ENCODE measurements at places on chromosomes 4 and X.

DNA sequence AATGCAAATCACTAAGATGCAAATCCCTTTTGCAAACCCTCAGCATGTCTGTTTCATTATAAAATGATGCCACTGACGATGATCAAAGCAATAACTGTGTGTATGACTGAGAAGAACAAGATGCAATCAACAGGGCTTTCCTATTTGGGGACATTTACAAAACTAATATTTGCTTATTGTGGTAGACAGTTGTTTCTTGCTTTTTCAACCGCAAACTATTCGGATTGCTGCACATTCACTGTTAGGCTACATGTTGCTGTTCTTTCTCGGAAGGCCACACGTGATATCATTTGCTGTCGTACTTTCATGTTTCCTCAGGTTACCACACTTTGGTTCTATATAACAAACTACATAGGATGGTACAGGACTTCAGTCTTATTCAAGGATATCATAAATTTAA is 49.8 kb downstream of the NPY5R start:
- DNase-seq, result no peak

GRCh38 chr4:124703154-124703553 is 9.4 kb downstream of the ANKRD50 start:
- DNase-seq, result no peak

GRCh38 chr4:168353746-168354145 is 35.2 kb upstream of the DDX60 start:
- DNase-seq, result no peak

DNA sequence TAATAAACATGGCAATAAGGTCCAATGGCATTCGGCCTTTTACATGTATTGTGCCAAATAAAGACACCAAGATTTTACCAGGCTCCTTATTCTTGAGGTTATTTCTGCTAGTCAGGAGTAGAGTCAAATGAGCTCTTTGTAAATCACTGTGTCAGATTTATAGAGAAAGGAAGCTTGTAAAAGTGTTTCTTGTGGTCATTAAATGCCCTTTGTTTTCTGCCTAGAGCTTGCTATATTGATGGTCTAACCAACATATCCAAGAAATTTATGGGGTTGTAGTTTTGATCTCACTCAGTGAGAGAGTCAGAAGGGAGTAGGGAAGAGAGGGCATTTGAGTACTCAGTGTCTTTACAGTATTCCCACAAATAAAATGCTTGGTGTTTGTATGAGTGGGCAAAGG is 86.2 kb upstream of the FRMPD4 start:
- DNase-seq, result no peak

GRCh38 chrX:10167573-10167972 is 10.8 kb downstream of the CLCN4 start:
- no peak for DNase-seq

DNA sequence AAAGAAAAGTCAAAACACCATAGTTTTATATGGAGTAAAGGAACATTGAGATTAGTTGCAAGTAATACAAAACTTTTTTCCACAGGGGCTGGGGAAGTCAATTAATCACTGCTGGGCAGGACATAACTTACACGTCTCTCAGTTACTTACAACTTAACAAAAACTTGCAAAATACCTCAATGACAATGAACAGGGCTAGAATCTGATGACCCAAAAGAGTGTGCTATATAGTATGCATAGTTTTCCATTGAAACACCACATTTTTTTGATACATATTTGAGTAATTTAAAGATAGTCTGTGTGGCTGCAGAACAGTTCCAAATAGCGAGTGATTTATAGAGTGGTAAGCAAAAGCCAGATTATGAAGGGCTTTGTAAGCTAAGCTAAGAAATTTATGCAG is 172.3 kb upstream of the TRPC5 start:
- no peak for DNase-seq

- no peak for DNase-seq
Measured at GRCh38 chrX:83819304-83819703, 41.6 kb upstream of the CYLC1 start.

GRCh38 chrX:110245011-110245410 is 72.9 kb downstream of the AMMECR1 start:
- DNase-seq, result no peak

DNA sequence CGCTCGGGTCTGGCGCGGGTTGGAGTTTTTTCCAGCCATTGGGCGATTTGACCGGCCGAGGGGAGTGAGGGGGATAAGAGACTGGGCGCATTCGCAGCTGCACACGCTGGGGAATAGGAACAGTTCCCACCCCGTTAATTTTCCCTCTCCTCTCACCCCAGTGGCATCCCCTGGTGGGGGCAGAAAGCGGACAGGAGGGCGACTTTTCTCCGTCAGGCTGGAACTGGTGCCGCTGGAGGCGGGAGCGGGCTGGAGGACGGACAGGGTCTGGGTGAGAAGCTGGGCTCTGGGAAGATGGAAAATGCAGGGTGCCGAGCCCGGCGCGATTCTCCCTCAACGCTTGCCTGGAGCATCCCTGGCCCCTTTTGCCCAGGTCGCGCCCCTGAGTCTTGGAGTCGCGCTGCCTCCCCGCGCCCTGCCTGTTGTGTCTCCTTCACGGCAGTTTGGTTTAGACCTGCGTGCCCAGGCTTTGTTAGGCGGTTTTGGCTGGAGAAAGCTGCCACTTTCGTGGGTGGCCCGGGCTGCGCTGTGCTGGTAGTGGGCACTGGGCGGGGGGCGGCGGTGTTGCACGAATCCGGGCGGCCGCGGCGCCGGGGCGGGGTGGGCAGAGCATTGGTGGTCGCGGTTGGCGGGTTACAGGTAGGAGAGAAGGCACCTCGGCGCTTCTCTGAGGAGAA is 2.0 kb downstream of the ADGRL3 start:
- DNase-seq, result peak; percentile 2

DNA sequence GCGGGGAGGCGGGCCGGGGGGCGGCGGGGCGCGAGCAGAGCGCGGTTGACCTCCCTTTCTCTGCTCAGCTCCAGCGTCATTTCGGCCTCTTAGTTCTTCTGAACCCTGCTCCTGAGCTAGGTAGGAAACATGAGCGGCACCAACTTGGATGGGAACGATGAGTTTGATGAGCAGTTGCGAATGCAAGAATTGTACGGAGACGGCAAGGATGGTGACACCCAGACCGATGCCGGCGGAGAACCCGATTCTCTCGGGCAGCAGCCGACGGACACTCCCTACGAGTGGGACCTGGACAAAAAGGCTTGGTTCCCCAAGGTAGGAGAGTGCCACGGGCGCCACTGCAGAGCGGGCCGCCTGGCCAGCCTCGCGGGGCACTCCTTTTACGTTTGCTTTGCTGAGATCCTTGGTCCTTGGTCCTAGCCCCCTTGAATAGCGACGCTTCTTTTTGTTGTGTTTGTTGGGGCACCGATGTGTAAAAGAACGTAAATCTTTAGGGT is at the start of gene HTATSF1:
Gene HTATSF1 (plus strand): TSS at position 37 of the 497 bp plus-strand sequence. CDS start 93 bp downstream, at position 130.
- no peak for DNase-seq

GRCh38 chrX:49919617-49920016 is 2.8 kb upstream of the CLCN5 start:
- DNase-seq, result peak; percentile 4

- DNase-seq, result no peak
Measured at GRCh38 chr4:105751718-105752299, 43.2 kb downstream of the GSTCD start.

GRCh38 chr4:61446941-61447340 is 246.8 kb downstream of the ADGRL3 start:
- DNase-seq, result no peak

DNA sequence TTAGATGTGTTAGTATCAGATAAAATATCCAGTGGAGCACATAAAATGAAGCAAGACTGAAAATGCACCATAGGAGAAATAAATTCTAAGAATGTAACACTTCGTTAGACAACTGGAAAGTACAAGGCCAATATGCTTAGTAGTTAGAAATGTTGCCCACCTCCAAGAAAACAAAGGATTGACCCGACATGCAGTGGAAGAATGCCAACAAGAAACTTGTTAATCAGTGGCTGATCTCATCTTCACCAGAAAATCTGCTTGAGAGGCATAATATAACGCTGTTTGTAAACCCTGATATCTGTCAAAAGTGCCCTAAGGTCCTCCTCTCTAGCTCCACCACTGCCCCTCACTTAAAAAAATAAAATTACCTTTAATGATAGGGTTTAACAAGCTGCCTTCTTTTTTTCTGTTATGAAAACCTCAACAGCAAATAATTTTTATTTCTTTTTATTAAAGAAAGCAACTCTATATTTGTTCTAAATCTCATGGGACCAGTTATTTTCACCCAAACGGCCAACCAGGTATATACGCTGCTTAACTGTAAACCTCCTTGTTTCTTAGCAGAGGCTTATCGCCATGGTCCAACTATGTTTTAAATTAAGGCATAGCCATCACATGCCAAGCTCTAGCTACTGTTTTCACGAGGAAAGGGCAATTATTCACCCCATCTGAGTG is 1.8 kb downstream of the RASGEF1B start:
- no peak for DNase-seq

- no peak for DNase-seq
Measured at GRCh38 chr4:62460329-62460728, 1260.2 kb downstream of the ADGRL3 start.

DNA sequence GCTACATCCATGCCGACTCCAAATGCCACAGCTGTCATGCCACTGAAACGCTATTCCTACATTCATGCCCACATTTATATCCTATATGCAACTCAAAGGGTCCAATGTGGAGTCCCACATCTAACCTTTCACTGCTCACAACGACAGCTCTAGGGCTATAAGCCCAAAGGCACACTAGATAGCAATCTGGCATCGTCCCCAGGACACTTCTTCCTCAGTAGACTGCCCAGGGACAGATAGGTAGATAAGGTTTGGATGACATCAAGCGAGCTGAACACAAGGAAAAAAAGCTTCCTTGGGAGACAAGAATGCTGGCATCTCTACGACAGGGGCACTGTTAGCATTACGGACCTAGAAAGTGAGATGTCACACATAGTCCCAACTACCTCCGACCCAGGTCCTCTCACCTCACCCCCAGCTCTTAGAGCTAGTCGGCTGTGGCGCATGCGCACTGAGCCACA is 685 bp downstream of the RAB9B start:
- no peak for DNase-seq

DNA sequence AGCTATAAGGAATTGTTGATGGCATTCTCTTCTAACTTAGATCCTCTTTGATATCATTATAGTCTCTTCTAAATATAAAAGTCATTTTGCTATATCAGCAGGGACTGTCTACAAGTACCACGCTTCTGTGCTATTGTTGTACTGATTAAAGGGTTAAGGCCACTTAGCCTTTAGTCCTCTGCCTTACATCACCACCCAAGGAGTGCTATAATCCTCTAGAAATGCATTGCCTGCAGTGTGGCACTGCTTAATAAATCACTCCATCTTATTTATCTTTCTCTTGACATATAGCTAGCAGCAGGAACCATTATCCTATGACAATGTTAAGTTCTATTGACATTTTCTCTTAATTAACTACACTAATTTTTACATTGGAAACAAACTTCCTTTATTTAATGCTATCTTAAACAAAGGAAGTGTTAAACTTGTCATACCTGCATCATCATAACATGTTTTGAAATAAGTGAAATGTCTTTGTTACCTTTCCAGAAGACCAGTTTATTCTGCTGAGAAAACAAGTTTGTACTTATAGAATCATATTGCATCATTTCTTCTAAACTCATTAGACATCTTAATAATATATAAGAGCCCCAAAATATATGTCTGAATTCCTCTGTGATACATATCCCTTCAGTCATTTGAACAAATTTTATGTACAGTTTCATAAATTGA is 360.9 kb upstream of the ATOH1 start:
- no peak for DNase-seq

DNA sequence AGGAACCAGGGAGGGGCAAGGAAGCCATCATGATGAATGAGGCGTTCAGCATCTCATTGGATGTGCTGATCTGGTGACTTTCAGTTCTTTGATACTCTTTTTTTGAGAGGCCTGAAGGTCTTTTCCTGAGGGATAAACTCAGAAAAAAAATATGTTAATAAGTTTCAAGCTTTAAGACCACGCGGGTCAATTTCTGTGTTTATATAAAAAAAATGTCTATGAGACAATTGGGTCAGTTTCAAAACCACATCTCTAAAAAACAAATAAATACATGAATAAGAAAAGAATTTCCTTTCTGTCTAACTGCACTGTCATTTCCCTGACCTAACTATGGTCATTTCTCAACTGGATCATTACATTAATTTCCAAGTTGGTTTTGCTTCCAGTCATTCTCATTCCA is 62.6 kb downstream of the TRIML1 start:
- no peak for DNase-seq

GRCh38 chrX:14932136-14932535 is 58.9 kb downstream of the MOSPD2 start:
- no peak for DNase-seq

DNA sequence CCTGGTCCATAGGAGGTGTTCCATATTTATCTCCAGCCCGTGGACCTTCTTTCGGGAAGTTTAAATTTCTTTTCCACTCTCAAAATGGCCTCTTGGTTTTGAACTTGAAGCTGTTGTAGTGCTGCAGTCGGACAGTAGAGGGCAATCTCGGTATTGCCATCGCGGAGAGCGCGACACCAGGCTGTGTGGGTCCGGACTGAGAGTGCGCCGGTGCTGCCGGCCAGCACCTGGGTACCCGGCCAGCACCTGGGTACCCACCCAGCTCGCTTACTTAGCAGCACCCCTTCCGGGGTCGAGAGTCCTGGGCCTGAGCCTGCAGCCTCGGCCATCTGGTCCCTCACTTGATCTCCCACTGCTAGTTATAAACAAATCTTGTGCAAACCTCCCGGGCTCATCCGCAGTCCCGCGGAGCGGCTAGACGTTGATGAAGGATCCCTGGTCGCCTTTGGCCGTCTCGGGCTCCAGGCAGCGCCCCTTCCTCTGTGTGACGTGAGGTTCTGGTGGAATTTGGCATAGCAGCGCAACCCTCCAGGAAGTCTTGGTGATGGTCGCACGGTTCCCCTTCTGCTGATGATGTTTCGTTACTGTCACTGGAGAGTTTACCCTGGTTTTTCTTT is 18.0 kb downstream of the FAM9A start:
- DNase-seq, result no peak

- no peak for DNase-seq
Measured at GRCh38 chr4:1177274-1178141, 5.1 kb upstream of the SPON2 start.

GRCh38 chr4:73070074-73070390 is 516 bp upstream of the COX18 start:
- no peak for DNase-seq

Data from HTR-8/SVneo (cell line).